ENCODE measurements at places on chromosomes 11 and 22. TPM values are rescaled to one million over a fixed set of nuclear protein-coding genes. Genes with fewer than 3 reads are reported as not detected.

GRCh38 chr11:12603143-12604088, 70.8 kb upstream of the TEAD1 start:
- no peaks in the 10 kb centered on the region for H3K27me3 ChIP-seq
- DNase-seq, result no peak
- no peak overlapping the region for H3K4me3 ChIP-seq
- H3K4me1 ChIP-seq, result no peaks in the 10 kb centered on the region
- no peaks in the 10 kb centered on the region for H3K36me3 ChIP-seq

DNA sequence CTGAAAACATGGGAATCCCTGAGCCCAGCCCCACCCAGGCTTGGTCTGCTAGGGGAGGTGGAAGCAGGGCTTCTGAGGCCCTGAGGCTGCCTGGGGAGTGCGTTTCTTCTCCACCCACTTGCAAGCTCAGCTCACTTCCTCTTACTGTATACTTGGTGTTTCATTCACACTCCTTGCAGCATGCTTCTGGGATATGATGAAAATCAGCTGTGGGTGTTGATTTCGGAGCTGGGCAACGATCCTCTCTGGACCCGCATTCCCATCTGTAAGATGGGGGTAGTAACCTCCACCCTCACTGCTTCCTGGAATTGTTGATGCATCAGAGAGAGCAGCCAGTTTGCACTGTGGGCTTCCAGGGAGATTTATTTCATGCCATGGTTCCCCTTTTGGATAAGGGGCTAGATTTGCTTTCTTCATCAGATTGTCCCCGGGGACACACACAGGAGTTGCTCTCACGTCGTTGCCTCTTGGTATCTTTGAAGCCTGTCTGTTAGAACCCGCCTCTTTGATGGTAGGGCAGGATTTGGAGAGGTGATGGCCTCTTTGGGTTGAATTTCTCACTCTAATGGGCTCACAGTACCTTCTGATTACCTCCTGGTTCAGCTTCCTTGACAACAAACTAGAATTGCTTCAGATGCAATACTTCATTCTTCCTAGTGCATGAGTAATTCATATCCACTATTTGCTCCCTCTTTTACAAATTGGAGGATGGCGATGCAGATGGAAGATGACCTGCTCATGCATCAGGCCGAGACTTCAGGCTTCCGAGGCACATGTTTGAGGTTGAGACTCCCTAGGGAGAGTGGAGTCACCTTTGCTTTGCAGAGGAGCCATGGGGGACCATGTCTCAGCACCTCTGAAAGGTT, 40.4 kb downstream of the BCR start:
- no peaks in the 10 kb centered on the region for H3K27me3 ChIP-seq
- DNase-seq, result no peak

GRCh38 chr11:131421066-131421855, 50.8 kb downstream of the NTM start:
- peaks cover 2% of the 10 kb centered on the region for H3K27me3 ChIP-seq
- no peak for DNase-seq
- no peak overlapping the region for H3K4me3 ChIP-seq
- no peaks in the 10 kb centered on the region for H3K4me1 ChIP-seq
- H3K27ac ChIP-seq, result no peak overlapping the region

DNA sequence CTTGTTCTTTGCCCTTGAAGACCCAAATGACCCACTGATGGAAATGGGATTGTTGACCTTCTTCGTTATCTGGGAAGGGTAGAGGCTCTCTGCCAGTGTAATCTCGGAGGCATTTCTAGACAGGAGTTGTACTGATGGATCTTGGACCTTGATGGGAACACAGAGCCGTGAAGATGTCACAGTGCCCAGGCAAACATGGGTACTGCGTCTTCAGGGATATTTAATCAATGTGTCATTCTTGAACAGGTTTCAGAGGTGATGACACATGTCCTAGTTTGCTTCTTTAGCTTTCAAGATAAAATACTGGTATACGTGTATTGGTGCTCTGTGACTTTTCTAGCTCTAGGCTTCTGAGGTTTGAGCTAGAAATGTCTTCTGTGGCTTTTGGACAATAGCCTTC, 6.2 kb downstream of the LDLRAD3 start:
- H3K36me3 ChIP-seq, result no peaks in the 10 kb centered on the region
- no peak overlapping the region for H3K27ac ChIP-seq
- no peak for DNase-seq
- H3K4me1 ChIP-seq, result peaks cover 29% of the 10 kb centered on the region

- no peaks in the 10 kb centered on the region for H3K4me1 ChIP-seq
- no peaks in the 10 kb centered on the region for H3K36me3 ChIP-seq
- DNase-seq, result no peak
- no peak overlapping the region for H3K4me3 ChIP-seq
These were observed 61.7 kb downstream of the CHRDL2 start for GRCh38 chr11:74669211-74670160.

The RAB39A gene
- total RNA-seq, result 3.3 TPM

DNA sequence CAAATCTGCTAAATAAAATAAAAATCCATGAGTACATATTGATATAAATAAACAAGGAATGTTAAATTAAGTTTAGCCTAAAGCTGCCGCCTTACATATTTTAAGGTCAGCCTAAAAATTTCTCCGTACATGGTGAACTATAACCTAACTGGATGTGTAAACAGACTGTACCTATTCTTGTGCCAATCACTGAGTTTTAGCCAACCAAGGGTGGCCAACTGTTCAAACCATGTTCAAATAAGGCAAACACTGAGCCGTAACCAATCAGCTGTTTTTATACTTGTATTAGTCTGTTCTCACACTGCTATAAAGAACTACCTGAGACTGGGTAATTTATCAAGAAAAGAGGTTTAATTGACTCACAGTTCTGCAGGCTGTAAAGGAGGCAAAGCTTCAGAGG, 8.6 kb upstream of the QSER1 start:
- H3K4me3 ChIP-seq, result no peak overlapping the region
- no peaks in the 10 kb centered on the region for H3K4me1 ChIP-seq
- no peaks in the 10 kb centered on the region for H3K36me3 ChIP-seq

DNA sequence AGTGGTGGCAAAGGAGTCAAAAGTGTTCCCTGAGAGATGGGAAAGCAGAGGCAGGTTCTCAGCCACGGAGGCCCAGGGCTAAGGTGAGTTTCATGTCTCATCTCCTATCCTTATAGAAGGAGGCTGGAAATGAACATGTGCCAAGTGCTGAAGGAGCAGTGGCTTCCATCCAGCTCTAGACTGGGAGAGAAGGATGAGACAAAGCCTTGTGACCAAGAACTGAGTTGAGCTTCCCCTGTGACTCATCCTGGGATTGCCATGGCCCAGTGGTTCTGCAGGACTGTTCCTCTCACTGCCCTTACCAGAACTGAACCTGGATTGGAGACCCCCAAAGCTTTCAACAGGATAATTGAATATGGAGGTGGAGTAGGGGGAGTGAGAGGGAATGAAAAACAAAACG, 16.7 kb upstream of the OR9Q1 start:
- H3K27me3 ChIP-seq, result no peaks in the 10 kb centered on the region
- no peaks in the 10 kb centered on the region for H3K36me3 ChIP-seq

- H3K4me3 ChIP-seq, result no peak overlapping the region
- no peak overlapping the region for H3K27ac ChIP-seq
- no peak for DNase-seq
- no peaks in the 10 kb centered on the region for H3K4me1 ChIP-seq
- peaks cover 14% of the 10 kb centered on the region for H3K27me3 ChIP-seq
- no peaks in the 10 kb centered on the region for H3K36me3 ChIP-seq
These were observed 149.4 kb upstream of the SNX19 start for GRCh38 chr11:131065435-131066413.

- no peak for DNase-seq
- no peaks in the 10 kb centered on the region for H3K36me3 ChIP-seq
- H3K27me3 ChIP-seq, result no peaks in the 10 kb centered on the region
These were observed 769.8 kb downstream of the METTL15 start for GRCh38 chr11:28878025-28878424.

DNA sequence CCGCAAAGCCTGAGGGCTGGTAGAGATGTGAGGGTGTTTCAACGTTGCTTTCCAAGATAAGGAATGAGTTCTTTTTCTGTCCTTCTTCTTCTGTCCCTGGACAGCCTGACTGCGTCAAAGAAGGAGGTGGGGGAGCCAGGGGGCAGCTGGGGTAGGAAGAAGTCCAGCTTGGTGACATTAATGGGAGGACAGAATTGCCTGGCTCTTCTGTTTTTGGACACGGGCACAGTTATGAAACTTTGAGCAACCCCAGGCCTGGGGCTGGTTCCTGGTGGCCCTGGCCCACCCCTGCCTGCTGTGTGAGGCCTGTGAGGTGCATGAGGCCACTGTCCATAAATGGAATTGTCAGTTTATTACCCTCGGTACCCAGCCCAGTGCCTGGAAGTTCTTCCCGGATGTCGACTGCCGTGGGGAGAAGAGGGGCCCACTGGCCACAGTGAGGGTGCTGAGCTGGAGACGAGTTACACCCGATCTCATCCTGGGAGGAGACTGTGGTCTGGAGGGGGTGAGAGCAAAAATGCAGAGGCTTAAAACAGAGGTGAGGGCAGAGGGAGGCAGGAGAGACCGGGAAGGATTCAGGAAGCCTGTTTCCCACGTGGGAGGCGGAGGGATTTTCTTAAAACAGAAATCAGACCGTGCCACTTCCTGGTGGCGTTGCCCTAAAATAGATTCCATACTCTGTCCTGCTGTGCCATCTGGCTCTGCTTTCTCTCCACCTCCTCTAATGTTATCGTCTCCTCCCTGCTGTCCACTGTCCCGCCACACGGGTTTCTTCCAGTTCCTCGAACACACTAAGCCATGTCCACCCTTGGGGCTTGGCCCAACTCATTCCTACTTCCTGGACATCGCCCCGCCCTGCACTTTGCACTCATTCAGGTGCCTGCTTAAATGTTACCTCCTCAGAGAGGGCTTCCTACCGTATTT, 59.7 kb upstream of the RASD2 start:
- DNase-seq, result no peak
- H3K36me3 ChIP-seq, result no peaks in the 10 kb centered on the region
- H3K4me1 ChIP-seq, result no peaks in the 10 kb centered on the region
- no peak overlapping the region for H3K4me3 ChIP-seq
- no peaks in the 10 kb centered on the region for H3K27me3 ChIP-seq

GRCh38 chr11:82898241-82898640, 2.0 kb downstream of the PRCP start:
- peaks cover 20% of the 10 kb centered on the region for H3K4me1 ChIP-seq
- no peak for DNase-seq
- no peak overlapping the region for H3K27ac ChIP-seq
- no peak overlapping the region for H3K4me3 ChIP-seq
- no peaks in the 10 kb centered on the region for H3K27me3 ChIP-seq

The ST14 gene
- total RNA-seq, result 1.8 TPM

- DNase-seq, result no peak
- H3K4me3 ChIP-seq, result peak overlapping the region; percentile 83
- H3K4me1 ChIP-seq, result peaks cover 22% of the 10 kb centered on the region
- H3K27ac ChIP-seq, result peak overlapping the region; percentile 95
These were observed 664 bp downstream of the DDB2 start for GRCh38 chr11:47215366-47215910.

- H3K36me3 ChIP-seq, result no peaks in the 10 kb centered on the region
- H3K4me1 ChIP-seq, result peaks cover 19% of the 10 kb centered on the region
- no peak overlapping the region for H3K4me3 ChIP-seq
- no peak overlapping the region for H3K27ac ChIP-seq
- H3K27me3 ChIP-seq, result no peaks in the 10 kb centered on the region
These were observed 21.6 kb upstream of the TEF start for GRCh38 chr22:41360126-41360525.

GRCh38 chr11:121311373-121311772, 18.8 kb downstream of the SC5D start:
- DNase-seq, result no peak
- peaks cover 10% of the 10 kb centered on the region for H3K36me3 ChIP-seq
- no peaks in the 10 kb centered on the region for H3K4me1 ChIP-seq
- no peak overlapping the region for H3K27ac ChIP-seq
- no peaks in the 10 kb centered on the region for H3K27me3 ChIP-seq

- no peak for DNase-seq
- H3K27me3 ChIP-seq, result no peaks in the 10 kb centered on the region
- no peak overlapping the region for H3K27ac ChIP-seq
These were observed 5.4 kb upstream of the SORL1 start for GRCh38 chr11:121446752-121447156.

The OR2AG2 gene
- total RNA-seq, result 0.18 TPM

The OR52B2 gene
- not detected for total RNA-seq

- H3K27ac ChIP-seq, result no peak overlapping the region
- no peaks in the 10 kb centered on the region for H3K36me3 ChIP-seq
- H3K4me1 ChIP-seq, result no peaks in the 10 kb centered on the region
- no peak overlapping the region for H3K4me3 ChIP-seq
- DNase-seq, result no peak
These were observed 150.1 kb downstream of the MN1 start for GRCh38 chr22:27651486-27651885.

The APLNR gene
- total RNA-seq, result not detected

- peaks cover 12% of the 10 kb centered on the region for H3K4me1 ChIP-seq
- H3K4me3 ChIP-seq, result no peak overlapping the region
- no peaks in the 10 kb centered on the region for H3K36me3 ChIP-seq
These were observed 19.1 kb downstream of the IRAG1 start for GRCh38 chr11:10674440-10674855.

DNA sequence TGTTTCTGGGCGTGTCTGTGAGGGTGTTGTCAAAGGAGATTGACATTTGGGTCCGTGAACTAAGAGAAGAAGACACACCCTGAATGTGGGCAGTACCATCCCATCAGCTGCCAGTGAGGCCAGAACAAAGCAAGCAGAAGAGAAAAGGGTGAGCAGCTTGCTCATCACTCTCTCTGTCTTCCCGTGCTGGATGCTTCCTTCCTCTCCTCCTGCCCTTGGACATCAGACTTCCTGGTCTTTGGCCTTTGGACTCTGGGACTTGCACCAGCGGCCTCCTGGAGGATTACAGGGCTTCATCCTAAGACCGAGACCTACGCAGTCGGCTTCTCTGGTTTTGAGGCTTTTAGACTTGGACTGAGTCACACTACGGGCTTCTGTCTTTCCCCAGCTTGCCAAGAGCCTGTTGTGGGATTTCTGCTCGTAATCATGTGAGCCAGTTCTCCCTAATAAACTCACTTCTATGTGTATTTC, 18.8 kb downstream of the APOL2 start:
- no peak overlapping the region for H3K27ac ChIP-seq
- H3K36me3 ChIP-seq, result no peaks in the 10 kb centered on the region
- H3K4me1 ChIP-seq, result no peaks in the 10 kb centered on the region
- DNase-seq, result no peak
- H3K27me3 ChIP-seq, result peaks cover 3% of the 10 kb centered on the region

DNA sequence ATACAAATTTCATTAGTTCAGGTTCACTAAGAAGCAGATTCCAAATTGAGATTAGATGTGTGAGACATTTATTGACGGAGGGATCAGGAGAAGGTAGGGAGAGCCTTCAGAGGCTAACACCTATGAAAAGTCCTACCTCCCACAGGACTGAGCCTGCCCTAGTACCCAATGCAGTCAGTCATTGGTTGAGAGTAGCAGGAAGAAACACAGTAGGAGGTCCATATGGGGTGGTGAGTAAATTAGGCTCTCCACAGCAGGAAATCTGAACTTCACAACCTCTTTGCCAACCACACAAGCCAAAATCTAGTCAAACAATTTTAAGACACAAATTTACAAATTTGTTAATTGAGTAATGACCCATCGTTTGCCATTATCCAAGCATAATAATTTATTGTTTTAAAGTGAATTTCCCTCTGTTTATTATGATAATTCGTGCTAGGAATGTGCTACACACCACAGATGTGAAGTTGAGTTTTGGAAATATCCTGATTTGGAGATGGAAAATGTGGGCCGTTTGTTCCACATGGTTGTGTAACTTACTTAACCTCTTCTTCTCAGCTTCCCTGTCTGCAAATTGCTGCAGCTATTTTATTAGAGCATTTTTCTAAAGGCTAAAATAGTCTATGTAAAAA, 542.1 kb downstream of the ETS1 start:
- no peaks in the 10 kb centered on the region for H3K36me3 ChIP-seq
- H3K4me1 ChIP-seq, result no peaks in the 10 kb centered on the region

GRCh38 chr11:47797633-47798032, 30.5 kb upstream of the FNBP4 start:
- H3K36me3 ChIP-seq, result peaks cover 26% of the 10 kb centered on the region
- H3K4me3 ChIP-seq, result no peak overlapping the region
- peak; percentile 17 for DNase-seq
- no peaks in the 10 kb centered on the region for H3K4me1 ChIP-seq
- no peaks in the 10 kb centered on the region for H3K27me3 ChIP-seq
- no peak overlapping the region for H3K27ac ChIP-seq
